ENCODE measurements at places on chromosomes 1 and 21.

DNA sequence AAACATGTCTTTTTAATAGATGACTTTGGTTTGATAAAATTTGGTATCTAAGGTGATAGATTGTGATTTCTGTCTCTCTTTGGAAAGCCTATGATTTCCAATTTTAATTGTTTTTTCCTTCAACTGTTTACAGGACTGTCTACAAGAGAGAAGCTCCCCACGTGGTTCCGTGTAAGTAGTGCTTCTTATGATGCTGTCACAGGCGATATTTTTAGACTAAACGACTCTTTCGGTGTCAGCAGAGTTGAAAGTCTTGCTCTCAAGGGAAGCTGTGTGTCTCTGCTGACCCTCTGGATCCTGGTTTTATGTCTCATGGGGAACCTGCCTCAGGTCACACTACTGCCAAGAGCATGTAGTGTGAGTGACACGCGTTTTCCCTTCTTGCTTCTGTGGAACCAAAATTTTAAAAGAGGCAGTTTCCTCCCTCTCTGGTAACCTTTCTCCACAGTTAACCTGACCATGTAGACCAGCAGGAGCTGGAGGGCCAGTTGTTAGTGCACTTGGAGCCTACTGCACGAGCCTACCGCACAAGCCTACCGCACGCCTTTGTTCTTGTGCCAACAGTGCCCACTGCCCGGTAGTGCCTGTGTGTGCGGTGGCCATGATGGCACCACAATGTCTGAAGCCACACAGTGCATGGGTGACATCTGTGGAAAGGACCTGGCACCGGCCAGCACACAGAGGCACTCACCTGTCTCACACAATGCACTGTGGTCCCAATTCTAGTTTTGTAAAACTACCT lies 91.9 kb downstream of the PCBP3 start:
- DNase-seq = no peak

DNA sequence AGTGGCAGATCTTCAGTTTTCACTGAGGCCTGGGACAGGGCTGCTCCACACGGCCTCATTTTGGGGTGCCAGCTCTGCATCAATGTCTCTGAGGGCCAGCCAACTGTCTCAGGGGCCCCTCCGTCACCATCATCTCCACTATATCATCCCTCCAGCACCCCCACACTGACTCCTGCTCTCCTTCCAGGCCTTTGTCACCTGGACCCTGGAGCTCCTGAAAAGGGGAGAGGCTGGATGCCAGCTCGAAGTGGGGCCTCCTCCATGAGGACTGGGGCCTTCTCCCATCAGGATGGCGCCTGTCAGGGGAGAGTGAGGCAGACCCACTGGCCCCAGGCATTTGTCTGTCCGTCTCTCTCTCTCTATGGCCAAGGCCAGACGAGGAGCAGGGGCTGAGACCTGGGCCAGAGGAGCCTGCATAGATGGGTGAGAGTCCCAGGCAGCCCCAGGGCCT lies 44.7 kb upstream of the LRP8 start:
- DNase-seq = no peak

- no peak for DNase-seq
Measured at GRCh38 chr1:40255231-40255630, 2.8 kb upstream of the ZMPSTE24 start.

GRCh38 chr1:174883409-174883808 lies 116.3 kb upstream of the CACYBP start:
- no peak for DNase-seq

DNA sequence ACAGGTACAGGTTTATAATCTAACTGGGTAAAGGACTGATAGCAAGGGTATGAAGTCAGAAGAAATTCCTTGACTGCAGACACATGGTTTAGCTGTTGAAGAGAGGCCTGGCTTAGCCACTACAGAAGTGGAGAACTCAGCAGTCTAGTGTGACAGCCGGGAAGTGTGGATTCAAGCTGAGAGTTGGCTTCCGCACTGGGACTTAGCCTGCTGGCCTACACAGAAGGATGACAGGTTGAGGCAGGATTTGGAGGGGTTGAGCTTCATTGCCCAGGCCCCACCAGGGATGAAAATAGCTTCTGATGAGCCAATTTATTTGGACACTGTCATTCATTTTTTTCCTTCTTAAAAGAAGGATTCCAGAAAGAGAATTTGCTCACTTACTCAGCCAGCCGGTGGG lies 284.4 kb downstream of the PCP4 start:
- no peak for DNase-seq

DNA sequence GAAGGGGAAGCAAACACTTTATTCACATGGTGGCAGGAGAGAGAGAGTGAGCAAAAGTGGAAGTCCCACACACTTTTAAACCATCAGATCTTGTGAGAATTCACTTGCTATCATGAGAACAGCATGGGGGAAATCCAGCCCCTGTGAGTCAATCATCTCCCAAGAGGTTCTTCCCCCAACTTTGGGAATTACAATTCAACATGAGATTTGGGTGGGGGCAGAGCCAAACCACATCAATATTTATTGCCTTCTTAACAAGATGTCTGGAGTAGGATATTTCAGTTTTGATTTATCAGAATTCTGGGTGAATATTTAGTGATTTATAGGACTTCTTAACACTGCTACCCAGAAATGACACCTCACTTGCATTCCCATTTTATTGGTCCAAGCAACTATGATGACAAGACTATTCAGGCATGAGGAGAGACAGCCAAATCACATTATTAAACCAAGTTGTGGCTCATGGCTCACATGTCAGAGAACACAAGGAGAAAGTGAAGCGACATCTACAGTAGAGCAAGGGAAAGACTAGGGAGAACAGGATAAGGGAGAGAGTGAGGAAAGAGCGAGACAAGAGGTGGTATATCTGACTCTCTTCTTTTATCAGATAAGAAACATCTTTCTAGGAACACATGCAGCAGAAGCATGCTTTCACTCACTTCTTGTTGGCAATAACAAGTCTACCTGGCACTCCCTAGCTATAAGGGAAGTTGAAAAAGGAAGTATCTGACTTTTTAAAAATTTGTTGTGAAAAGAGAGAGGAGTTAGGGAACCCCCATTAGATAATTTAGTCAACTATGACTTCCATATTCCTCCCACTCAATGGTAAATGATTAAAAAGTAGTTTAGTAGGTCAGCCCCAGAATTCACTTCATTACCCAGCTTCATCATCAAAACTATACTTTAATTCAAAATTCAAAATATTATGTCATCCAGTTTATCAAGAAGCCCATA lies 36.6 kb upstream of the PTPRC start:
- DNase-seq = no peak

DNA sequence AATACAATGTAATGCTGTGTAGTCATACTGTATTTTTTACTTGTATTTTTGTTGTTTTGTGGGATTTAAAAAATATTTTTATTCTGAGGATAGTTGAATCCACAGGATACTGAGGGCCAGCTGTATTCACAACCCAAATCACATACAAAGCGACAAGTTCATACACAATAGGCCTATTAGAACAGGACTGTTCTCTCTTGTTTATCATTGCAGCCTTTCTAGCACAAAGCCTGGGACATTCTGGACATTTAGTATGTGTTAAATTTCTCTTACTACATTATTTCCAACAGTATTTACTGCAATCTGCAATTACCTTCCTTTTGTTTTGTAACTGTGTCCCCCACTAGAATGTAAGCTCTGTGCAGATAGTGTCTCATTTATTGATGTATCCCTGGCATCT lies 65.4 kb downstream of the SLC35A3 start:
- DNase-seq = no peak

DNA sequence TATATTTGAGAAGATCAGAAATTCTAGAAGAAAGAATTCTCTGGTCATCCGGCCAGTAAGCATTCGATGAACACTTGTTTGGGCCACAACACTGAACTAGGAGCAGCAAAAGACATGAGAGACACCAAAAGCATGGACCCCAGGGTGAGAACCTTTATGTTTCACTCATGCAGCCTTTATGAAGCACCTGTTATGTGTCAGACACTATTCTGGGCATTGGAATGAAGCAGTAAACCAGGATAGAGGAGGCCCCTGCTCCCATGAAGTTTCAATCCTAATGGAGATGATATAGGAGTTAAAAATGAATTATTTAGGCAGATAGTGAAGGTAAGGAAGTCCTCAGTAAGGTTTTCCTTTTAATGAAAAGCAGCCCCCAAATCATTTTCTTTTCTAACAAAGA lies 43.6 kb downstream of the OLFML3 start:
- no peak for DNase-seq

DNA sequence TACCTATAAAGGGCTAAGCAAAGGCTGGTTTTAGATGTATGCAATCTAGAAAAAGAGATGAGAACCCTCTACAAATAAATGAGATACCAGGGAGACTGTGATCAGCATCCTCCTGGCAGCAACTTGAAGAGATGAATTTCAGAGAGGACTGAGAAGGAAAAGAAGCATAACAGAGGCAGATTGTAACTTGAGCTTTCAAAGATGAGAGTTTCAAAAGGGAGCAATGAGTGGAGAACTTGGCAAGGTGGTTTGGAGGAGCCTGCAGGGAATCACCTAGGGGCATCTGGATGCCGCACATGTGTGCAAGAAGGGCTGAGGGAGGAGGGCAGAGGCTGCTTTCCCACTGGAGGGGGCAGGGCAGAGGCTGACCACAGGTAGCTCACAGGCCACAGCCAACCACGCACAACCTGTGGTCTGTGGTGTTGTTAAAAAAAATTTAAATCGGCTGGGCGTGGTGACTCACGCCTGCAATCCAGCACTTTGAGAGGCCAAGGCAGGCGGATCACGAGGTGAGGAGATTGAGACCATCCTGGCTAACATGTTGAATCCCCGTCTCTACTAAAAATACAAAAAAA lies 50.2 kb downstream of the PCNX2 start:
- DNase-seq = no peak

DNA sequence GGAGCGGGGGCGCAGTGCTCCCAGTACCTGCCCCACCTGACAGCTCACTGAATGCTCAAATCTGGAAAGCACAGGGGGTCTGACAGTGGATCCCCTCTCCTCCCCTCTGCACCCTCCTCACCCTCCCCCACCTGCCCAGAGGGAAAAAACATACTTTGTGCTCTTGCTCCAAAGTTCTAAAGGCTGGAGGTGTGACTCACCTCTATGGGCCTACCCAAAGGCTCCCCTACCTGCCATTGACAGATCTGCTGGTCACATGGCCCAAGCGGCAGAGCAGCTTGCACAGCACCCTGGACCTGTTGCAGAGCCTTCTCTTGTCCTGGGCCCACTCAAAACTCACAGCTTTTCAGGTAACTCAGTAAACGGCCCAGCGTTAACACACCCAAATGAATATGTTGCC lies 55.7 kb downstream of the ADSS2 start:
- DNase-seq = no peak

- DNase-seq = no peak
Measured at GRCh38 chr1:59972216-59972927, 45.8 kb upstream of the CYP2J2 start.

GRCh38 chr1:190138266-190138665 lies 339.4 kb downstream of the BRINP3 start:
- no peak for DNase-seq

DNA sequence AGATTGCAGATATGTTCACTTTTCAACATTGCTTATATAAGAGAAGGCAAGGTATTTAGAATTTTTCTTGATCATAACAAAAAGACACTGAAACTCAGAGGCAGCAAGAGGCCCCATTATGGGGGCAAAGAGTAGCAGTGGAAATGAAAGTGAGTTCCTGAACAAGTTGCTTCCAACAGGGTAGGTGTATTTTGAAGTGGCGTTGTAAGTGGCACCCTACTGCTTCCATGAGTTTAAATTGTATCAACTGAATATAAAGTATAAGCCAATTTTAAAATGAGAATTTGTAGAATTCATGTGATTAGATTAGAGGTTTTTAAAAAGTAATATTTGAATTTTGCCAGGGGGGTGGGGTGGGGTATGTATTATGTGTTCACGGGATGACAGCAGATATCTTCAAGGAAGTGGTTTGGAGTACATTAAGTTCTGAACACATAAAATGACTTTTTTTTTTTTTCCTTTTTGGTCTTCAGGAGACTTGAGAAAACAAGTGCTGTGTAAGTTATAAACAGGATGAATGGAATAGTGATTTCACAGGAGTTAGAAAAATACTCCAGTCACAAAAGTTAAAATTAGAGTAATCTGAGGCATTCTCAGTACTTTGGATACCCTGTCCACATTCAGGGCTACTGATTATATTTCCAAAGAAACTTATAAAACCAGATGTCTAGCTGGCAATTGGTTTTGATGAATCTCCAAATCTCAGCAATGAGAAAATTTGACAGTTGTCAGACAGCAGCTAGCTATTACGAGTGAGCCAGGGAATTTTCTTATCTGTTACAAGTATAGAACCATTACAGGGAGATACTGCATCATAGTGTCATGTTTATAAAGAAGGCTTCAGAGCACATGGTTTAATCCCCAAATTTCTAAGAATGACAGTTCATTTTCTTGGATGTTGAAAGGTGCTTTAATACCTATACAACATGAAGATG lies 182.0 kb downstream of the ST6GALNAC3 start:
- no peak for DNase-seq

DNA sequence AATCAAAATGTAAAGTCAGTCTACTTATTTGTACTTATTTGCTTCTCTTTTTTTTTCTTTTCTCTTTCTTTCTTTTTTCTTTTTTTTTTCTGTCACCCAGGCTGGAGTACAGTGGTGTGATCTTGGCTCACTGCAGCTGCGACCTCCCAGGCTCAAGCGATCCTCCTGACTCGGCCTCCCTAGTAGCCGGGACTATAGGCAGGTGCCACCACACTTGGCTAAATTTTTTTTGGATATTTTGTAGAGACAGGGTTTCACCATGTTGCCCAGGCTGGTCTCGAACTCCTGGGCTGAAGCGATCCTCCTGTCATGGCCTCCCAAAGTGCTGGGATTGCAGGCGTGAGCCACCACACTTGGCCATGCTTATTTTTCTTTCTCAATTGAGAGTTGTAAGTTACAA lies 98.8 kb upstream of the ZBTB40 start:
- DNase-seq = no peak

GRCh38 chr1:52037909-52038308 lies 4.3 kb upstream of the KTI12 start:
- DNase-seq = no peak

DNA sequence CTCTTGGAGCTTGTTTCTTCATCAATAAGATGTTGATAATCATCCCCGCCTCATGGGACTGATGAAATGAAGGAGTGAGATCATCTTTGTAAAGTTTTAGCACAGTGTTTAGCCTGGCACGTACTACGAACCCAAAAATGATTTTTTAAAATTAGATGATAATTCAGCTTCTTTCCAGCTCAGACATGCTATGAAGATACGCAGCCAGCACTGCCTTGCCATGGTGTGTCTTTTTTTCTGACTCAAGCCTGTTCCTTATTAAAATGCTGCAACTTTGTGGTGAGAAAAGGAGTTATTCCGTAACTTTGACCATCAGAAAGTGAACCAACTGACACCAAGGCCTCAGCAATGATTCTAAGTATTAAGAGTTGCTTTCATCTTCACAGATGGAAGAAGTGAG lies 269.0 kb downstream of the LTN1 start:
- DNase-seq = no peak

- DNase-seq = no peak
Measured at GRCh38 chr1:156176610-156177210, 17.2 kb upstream of the SLC25A44 start.

DNA sequence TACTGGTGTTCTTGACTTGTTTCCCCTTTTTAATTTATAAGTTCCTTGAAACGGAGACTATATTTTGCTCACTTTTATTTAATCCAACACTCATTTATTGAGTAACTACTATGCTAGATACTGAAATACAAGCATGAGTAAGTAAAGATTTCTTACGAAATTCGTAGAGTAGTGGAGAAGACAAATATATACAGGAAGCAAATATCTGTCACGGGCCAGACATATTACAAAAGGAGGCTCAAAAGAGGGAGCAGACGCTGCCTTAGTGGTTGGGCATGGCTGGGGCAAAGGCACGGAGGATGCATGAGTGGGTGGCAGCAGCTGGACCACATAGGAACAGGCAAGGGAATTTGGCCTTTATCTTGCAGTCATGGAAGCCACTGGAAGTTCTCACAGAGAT lies 6.8 kb downstream of the NCF2 start:
- no peak for DNase-seq

Measured in iPS DF 6.9 (cell line).